ENCODE measurements at places on chromosomes 16 and 17.

DNA sequence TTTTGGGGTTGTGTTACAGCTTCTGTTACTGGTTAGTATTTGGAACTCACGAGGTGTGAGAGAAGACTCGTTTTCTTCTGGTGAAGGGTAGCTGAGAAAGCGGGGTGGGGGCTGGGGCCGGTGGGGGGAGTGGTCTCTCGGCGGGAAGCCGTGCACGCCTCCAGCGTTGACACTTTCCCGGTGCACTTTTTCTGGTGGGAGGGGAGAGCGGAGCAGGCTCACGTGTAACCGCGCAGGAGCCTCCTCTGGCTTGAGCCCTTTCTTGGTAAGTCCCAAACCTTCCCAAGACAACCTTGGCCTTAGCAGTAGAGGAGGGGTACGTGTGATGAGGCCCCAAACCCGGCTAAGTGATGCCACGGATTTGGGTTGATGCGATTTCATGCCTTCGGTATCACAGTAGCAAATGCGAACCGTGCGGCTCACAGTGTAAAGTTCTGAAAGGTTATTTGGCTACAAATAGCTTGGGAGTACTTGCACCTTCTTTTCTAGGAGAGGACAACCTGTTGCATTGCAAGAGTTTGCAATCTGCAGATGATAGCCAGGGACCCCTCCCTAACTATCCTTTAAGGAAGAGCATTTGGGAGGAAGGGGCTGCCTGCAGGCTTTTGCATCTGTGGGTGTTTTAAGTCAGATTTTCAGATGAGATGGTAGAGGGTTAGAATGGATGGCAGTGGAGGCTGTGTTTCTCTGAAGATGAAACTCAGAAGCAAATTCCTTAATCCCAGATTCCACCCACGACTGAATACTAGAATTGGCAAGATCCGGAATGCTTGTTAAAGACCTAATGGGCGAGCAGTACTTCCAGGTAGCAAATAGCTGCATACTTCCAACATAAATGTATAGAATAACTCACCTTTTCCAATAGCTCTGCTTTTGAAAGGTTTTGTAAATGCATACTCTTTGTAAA is 1.5 kb downstream of the HLF start:
- DNase-seq: no peak

DNA sequence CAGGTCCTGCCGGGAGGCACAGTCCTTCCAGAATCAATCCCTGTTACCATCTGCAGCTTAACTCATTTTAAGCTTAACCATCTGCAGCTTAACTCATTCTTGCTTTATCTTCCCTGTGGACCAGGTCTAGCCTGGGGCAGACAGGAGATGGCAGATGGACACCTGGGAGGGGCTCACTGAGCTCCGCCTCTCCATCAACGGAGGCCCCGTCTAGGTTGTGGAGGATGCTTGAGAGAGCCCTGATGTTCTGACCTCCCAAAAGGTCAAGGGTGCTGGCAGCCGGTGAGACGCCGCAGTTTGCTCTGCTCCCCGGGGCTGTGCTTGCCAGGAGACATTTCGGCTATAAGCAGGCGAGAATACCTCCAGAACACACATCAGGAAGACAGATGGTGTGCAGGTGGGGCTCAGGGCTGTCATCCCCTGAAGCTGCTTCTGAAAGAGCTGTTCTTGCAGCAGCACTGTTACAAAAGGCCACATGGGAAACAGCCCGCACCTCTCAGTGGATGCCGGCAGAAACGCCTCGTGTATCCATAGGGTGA is 41.3 kb downstream of the BAIAP2 start:
- DNase-seq: no peak

DNA sequence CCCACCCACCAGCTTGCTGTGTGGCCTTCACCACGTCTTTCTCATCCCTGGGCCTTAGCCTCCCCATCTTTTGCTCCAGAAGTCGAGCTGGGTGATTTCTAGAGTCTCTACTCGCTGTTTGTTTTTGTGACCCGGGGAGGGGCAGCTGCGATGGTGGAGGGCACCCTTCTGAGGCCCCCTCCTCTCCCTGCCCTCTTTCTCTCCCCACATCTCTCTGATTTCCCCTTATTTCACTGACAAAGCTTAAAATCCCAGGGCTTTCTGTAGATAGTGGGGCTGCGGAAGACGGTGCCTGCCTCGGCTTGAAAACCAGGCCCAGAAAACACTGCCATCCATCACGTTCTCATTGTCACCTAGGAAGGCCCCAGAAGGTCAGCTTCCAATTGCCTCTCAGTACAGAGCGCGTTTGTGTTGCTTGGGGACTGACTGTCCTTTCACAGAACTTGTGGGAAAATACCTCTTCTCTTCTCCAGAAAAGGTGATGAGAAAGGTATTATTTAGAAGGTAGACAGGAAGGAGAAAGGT is 95.1 kb downstream of the NTN1 start:
- DNase-seq: no peak

DNA sequence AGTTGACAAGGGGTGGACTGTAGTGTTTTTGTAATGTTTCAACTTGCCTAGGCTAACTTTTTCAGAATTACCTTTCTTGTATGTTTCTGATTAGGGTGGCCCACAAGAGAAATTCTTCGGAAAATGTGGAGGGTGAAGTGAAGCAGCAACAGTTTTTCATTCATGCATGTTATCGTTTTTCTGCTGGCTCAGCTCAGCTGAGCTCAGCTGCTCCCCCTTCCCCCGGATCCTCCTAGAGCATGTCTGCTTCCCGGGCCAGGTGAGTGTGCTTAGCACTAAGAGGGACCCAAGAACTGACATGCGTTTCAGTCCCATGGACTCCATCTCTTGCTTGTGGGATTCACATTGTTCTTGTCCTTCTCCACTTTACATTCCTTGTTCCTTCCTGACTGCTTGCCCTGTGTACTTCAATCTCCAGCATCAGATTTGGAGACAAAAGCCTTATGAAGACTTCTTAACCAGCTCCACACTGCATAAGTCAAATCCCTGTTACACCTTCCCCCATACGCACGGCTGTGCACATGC is 33.6 kb downstream of the SCPEP1 start:
- no peak for DNase-seq

DNA sequence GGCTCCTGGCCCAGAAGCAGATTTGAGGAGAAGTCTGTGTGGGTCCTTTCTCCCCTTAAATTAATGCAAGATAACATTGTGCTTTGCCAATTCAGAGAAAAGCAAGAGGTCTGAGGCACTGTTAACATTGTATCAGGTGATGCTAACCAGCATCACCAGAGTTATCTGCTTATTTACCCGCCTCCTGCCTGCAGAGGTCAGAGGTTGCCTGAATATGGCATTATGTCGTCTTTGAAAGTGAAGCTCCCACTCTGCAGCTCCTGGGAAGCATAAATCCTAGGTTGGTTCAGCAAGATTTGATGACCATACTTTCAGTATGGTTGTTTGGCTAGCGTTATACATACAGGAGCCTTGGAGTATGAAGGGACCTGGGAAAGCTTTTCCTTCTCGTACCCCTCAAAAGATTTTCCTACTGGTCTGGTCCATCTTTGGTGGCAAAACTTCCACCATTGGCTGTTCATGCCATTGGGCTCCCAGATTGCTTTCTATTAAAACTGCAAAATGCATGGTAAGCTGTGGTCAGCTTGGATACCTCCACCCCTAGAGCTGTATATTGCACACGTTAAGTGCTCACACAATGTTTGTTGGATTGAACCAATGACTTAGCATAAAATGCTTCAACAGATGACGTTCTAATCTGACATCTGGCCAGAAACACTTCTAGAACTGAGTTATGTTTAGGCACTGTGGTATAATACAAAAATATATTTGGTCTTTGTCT is 24.1 kb downstream of the CHD9 start:
- DNase-seq: no peak

- DNase-seq: no peak
These were observed 148.9 kb downstream of the MRTFB start for GRCh38 chr16:14219983-14220382.

Measured in GM12865 (cell line).